ENCODE measurements at places on chromosomes 3 and 15. TPM values are rescaled to one million over a fixed set of nuclear protein-coding genes. Genes with fewer than 3 reads are reported as not detected.

- DNase-seq, result no peak
These were observed at the start of gene MUC13 for GRCh38 chr3:124934577-124934976. Gene MUC13 (minus strand): TSS chr3:124934751. CDS start chr3:124934712, 39 bp downstream.

DNA sequence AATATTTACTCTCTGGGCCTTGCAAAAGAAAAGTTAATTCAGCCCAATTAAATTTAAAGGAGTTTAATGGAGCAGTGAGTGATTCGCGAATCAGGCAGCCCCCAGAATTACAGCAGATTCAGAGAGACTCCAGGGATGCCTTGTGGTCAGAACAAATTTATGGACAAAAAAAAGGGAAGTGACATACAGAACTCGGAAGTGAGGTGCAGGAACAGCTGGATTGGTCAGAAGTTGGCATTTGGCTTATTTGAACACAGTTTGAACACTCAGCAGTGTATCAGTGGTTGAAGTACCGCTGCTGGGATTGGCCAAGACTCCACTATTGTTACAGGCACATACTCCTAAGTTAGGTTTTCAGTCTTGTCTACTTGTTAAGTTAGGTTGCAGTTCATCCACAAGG lies 145.0 kb upstream of the GAP43 start:
- DNase-seq, result no peak

DNA sequence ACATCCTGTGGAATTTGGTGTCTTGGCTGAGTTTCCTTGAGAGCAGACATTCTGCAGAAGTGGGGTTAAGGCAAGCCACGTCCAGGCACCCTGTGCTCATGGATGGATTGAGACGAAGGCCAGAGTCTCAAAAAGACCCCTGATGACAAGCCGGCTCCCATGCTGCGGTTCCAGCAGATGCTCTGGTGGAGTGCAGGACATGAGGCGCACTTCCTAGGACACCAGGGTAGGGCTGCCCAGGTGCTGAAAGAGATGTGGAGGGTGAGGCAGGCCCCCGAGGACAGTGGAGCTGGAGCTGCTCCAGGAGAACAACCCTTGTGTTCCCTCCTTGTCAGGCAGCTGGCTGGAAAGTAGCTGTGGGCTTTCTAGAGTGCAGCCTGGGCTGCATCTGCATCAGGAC lies 81.0 kb downstream of the ASB7 start:
- no peak for DNase-seq

GRCh38 chr15:39315206-39315850 lies 265.6 kb upstream of the THBS1 start:
- DNase-seq, result no peak

DNA sequence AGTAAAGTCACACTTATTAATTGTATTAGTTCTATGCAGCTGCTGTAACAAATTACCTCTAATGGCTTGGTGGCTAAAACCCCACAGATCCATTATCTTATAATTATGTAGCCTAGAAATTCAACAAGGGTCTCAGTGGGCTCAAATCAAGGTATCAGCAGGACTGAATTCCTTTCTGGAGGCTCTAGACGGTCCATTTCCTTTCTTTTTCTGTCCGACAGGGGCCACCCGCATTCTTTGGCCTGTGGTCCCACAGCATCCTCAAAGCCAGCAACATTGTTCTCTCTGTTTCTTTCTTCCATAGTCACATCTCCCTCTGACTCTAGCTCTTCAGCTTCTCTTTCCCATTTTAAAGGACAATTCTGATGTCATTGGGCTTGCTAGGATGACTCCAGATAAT lies 276.3 kb upstream of the ZNF717 start:
- DNase-seq, result no peak

- DNase-seq, result no peak
These were observed 5.9 kb downstream of the DPH6 start for GRCh38 chr15:35540021-35540420.

GRCh38 chr3:52181543-52181942 lies 16.4 kb upstream of the ALAS1 start:
- no peak for DNase-seq

DNA sequence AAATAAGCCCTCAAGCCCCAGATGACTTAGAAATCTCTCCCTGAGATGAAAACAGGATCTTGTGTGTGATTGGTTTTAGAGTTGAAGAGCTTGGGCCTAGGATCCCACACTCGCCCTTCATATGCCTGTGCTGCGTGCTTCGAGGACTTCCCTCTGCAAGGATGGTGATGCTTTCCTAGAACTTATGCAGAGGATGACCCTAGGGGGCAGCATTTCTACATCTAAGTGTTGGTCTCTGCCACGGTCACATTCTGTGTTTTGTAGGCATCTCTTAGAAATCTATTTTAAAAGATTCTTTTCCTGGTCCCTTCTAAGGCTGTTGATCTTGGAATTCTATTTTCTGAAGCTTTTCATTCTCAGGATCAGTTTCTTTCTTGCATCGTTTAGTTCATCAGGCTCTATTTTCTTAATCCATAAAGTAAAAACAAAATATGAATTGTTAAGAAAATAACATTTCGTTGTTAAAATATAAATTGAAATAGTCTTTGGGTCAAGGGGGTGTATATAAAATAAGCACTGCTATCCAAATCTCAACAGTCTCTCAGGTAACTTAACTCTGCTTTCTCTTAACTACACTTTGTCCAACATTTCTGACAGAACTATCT lies 45.7 kb downstream of the WDR76 start:
- no peak for DNase-seq

DNA sequence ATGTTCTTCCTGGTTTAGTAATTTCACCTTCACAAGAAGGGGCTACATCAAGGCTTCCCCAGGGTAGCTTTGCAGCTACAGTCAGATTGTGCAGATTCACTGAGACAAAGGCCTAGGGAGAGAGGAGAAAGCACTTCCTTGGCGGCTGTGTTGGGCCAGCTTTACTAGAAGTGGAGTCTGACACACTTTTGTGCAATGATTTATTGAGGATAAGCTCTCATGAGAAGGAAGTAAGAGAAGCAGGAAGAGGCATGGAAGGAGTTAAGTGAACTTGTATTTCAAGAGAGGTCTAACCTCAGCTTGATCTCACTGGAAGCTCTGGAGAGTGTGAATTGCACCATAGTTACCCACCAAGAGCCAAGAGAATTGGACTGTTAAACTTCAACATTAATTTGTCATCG lies 78.9 kb downstream of the TGFBR2 start:
- DNase-seq, result no peak

DNA sequence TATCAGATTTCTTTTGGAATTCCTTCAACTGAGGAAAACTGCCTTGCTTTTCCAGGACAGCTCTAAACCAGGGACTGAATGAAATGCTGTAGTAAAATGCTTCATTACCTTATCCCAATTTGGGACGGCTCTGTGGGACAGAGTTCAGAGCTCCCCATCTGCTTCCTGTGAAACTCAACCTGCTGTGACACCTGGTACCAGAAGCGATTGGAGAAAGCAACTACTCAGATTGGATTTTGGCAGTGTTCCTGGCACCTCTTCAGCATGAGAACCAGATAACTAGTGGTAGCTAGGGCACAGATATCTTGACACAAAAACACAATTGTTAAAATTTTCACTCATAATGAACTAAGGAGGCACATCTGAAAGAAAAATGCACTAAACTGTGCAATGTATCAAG lies 539.1 kb downstream of the SI start:
- no peak for DNase-seq

GRCh38 chr15:92667287-92667904 lies 11.8 kb upstream of the FAM174B start:
- no peak for DNase-seq

DNA sequence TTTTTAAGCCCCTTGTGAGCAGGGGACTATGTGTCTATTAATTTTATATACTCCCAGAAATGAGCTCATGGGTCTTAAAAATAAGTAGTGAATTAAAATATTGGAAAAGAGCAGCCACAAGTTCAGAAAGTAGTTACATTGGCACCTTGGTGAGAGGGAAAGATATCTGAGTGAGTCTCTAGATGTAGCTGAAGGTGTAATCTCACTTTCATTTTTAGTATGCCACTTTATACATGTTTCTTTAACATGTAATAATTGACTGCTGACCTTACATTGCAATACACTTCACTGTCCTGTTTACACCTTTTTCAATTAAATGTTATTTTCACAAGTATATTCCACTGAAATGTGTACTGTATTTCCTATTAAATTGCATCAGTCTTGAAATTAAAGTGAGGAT lies 12.1 kb upstream of the PAK6 start:
- no peak for DNase-seq

GRCh38 chr3:25430287-25430934 lies 2.3 kb downstream of the RARB start:
- no peak for DNase-seq

GRCh38 chr15:80730387-80730786 lies 35.3 kb downstream of the ABHD17C start:
- no peak for DNase-seq

GRCh38 chr3:150145659-150146058 lies 175.0 kb upstream of the PFN2 start:
- no peak for DNase-seq

- DNase-seq, result no peak
These were observed 11.6 kb downstream of the GALNT15 start for GRCh38 chr3:16186086-16186485.

GBE1 gene
- 44.3 TPM for total RNA-seq

SCN11A gene
- total RNA-seq, result 0.05 TPM

RNU5B-1 gene
- not detected for total RNA-seq

GHSR gene
- total RNA-seq, result not detected

GCSAM gene
- total RNA-seq, result 1.00 TPM

Data from natural killer cell treated with Interleukin-12 subunit alpha and Interleukin-12 subunit beta and Interleukin-15 and Interleukin-18, amount 100 ng/mL, for 72 hours (primary cell).